ENCODE measurements at places on chromosomes 13 and 19. TPM values are rescaled to one million over a fixed set of nuclear protein-coding genes. Genes with fewer than 3 reads are reported as not detected.

VSTM1 gene
- total RNA-seq, result not detected

P2RY11 gene
- total RNA-seq, result 9.3 TPM

ZNF730 gene
- 0.28 TPM for total RNA-seq

ANO8 gene
- 36.2 TPM for total RNA-seq

ERCC1 gene
- total RNA-seq, result 80.1 TPM

SYNGR4 gene
- not detected for total RNA-seq

PROZ gene
- total RNA-seq, result not detected

BABAM1 gene
- 78.1 TPM for total RNA-seq

NRTN gene
- 16.1 TPM for total RNA-seq

AMH gene
- 0.36 TPM for total RNA-seq

- no peaks in the 10 kb centered on the region for H3K27me3 ChIP-seq
- H3K36me3 ChIP-seq, result peaks cover 42% of the 10 kb centered on the region
- H3K27ac ChIP-seq, result no peak overlapping the region
- DNase-seq, result no peak
These were observed 22.0 kb downstream of the SAE1 start for GRCh38 chr19:47152632-47153031.

- H3K36me3 ChIP-seq, result no peaks in the 10 kb centered on the region
- no peak for DNase-seq
- H3K4me3 ChIP-seq, result no peak overlapping the region
- H3K27me3 ChIP-seq, result no peaks in the 10 kb centered on the region
- no peaks in the 10 kb centered on the region for H3K4me1 ChIP-seq
These were observed 59.7 kb upstream of the TRPC4 start for GRCh38 chr13:37929308-37929707.

- H3K27me3 ChIP-seq, result peaks cover 4% of the 10 kb centered on the region
- DNase-seq, result no peak
- no peak within 1 kb of the TSS for H3K27ac ChIP-seq
These were observed at the start of gene FAM216B for GRCh38 chr13:42781352-42781751. FAM216B (plus strand) TSS chr13:42781584; CDS start chr13:42784068, 2,484 bp downstream.

DNA sequence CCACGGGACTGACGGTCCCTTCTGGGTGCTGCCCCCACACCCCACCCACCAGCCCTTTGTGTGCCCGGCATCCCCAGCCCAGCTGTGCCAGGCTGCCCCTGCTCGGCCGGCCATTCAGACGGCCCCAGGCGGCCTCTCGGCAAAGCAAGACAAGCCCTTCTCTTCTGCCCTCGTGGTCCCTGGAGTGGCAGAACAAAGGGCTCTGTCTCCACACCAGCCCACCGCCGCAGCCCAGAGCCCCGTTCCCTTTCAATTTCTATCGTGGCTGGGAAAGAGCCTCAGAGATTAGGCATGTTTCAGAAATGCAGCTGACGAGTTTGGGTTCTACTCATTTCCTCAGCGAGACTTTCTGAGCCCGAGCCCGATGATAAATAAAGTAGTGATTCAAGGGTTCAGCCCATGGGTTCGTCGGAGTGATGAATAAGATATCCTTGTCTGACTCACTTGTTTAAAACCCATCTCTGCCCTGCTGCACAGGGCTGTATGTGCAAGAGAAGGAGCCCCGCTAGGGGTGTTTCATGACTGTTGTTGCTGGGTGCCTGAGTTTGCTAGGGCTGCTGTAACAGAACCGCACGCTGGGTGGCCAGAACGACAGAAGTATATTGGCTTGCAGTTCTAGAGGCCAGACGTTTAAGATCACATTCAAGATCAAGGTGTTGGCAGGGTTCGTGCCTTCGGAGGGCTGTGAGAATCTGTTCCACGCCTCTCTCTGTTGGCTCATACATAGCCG lies 4.3 kb downstream of the MYO9B start:
- H3K4me1 ChIP-seq, result peaks cover 52% of the 10 kb centered on the region
- H3K27me3 ChIP-seq, result no peaks in the 10 kb centered on the region
- H3K27ac ChIP-seq, result peak overlapping the region; percentile 95
- no peaks in the 10 kb centered on the region for H3K36me3 ChIP-seq
- peak overlapping the region; percentile 43 for H3K4me3 ChIP-seq

GRCh38 chr13:41827507-41828213 lies 133.2 kb downstream of the VWA8 start:
- H3K27me3 ChIP-seq, result no peaks in the 10 kb centered on the region
- H3K4me3 ChIP-seq, result no peak overlapping the region
- no peaks in the 10 kb centered on the region for H3K36me3 ChIP-seq
- H3K4me1 ChIP-seq, result peaks cover 9% of the 10 kb centered on the region

DNA sequence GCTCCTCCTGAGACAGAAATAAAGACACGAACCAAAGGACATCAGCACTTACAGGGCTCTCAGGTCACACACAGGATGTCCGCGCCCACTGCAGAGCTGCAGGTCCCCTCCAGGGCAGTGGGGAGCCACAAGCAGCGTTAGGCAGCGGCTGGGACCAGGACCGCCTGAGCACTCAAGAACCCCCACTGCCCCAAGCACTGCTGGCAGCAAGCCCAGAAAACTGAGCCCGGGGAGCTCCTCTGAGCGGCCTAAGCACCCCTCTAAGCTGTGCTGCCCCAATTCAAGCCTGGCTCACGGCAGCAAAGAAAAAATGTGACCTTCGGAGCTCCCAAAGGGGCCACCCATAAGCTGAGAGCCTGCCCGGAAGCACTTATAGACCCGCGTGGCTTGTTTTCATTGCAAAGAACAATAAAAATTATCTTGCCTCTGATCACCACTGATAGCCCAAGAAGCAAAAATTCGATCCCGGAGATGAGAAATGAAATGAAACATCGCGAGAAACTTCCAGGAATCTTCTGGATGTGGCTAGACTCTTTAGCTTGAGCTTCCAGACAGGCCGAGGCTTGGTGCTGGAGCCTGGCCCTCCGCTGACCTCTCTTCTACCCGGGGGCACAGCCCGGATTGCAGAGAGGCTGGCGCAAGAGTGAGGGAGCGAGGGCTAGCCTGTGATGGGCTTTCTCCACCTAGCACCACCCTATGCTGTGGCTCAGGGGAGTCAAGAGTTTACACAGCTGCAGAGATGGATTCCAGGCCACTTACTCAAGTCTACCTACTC lies 6.3 kb downstream of the DPP9 start:
- DNase-seq, result no peak
- no peaks in the 10 kb centered on the region for H3K36me3 ChIP-seq
- H3K4me1 ChIP-seq, result peaks cover 12% of the 10 kb centered on the region
- no peaks in the 10 kb centered on the region for H3K27me3 ChIP-seq
- H3K4me3 ChIP-seq, result no peak overlapping the region
- H3K27ac ChIP-seq, result no peak overlapping the region

GRCh38 chr13:25068810-25069209 lies 27.1 kb upstream of the PABPC3 start:
- H3K36me3 ChIP-seq, result no peaks in the 10 kb centered on the region
- no peak for DNase-seq
- H3K27me3 ChIP-seq, result peaks cover 14% of the 10 kb centered on the region
- H3K4me3 ChIP-seq, result no peak overlapping the region
- no peak overlapping the region for H3K27ac ChIP-seq

- H3K4me1 ChIP-seq, result no peaks in the 10 kb centered on the region
- H3K4me3 ChIP-seq, result no peak overlapping the region
- DNase-seq, result no peak
- H3K36me3 ChIP-seq, result no peaks in the 10 kb centered on the region
- H3K27me3 ChIP-seq, result no peaks in the 10 kb centered on the region
These were observed 19.3 kb upstream of the CEACAM20 start for GRCh38 chr19:44548736-44549135.

DNA sequence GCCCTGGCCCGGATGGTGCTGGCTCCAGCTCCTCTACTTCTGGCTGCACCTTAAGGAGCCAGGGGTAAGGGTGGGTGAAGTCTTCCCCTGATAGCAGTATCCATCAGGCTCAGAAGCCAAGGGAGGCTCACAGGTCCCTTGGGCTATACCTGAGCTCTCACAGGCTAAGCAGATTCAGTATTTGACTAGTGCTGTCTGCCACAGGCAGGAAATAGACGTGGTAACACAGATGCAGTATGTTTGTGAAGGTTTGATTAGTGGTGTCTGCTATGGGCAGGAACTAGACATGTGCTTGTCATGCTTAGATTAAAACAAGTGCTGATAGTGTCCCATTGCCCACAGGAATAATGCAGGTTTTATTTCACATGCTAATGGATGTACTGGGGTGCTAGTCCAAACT lies 4.0 kb downstream of the SYT5 start:
- H3K27me3 ChIP-seq, result peaks cover 42% of the 10 kb centered on the region
- no peak for DNase-seq
- H3K4me1 ChIP-seq, result peaks cover 8% of the 10 kb centered on the region
- H3K36me3 ChIP-seq, result no peaks in the 10 kb centered on the region

- H3K27ac ChIP-seq, result peak overlapping the region; percentile 88
- no peak overlapping the region for H3K4me3 ChIP-seq
- DNase-seq, result no peak
- H3K4me1 ChIP-seq, result peaks cover 53% of the 10 kb centered on the region
These were observed 6.2 kb downstream of the BCL3 start for GRCh38 chr19:44754750-44755080.

- no peaks in the 10 kb centered on the region for H3K36me3 ChIP-seq
- no peak overlapping the region for H3K4me3 ChIP-seq
- no peaks in the 10 kb centered on the region for H3K4me1 ChIP-seq
- H3K27ac ChIP-seq, result no peak overlapping the region
- no peaks in the 10 kb centered on the region for H3K27me3 ChIP-seq
These were observed 560.9 kb upstream of the PCDH9 start for GRCh38 chr13:67791047-67791446.

- DNase-seq, result no peak
- H3K27me3 ChIP-seq, result no peaks in the 10 kb centered on the region
- no peak overlapping the region for H3K27ac ChIP-seq
- no peak overlapping the region for H3K4me3 ChIP-seq
- no peaks in the 10 kb centered on the region for H3K36me3 ChIP-seq
These were observed 109.0 kb downstream of the STARD13 start for GRCh38 chr13:33176526-33176925.

DNA sequence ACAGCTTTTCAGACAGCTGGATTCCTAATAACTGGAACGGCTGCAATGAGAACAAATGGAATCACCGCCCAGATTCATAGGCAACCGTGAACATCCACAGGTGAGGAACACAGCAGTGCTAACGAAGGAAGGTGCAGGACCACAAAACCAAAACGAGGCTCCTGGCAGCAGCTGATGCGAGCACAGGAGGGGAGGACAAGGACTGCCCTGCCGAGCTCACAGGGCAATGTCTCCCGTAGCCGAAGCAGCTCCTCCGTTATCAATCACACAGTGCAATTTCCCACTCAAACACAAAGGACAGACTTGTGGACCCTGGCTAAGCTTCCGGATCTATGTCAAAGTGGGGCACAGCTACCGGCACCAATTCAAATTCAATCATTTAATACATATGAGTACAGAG lies 70.6 kb downstream of the STK24 start:
- no peaks in the 10 kb centered on the region for H3K27me3 ChIP-seq
- no peaks in the 10 kb centered on the region for H3K36me3 ChIP-seq
- H3K27ac ChIP-seq, result peak overlapping the region; percentile 13
- peaks cover 78% of the 10 kb centered on the region for H3K4me1 ChIP-seq

- no peaks in the 10 kb centered on the region for H3K36me3 ChIP-seq
- H3K4me3 ChIP-seq, result no peak overlapping the region
- peaks cover 6% of the 10 kb centered on the region for H3K27me3 ChIP-seq
- DNase-seq, result no peak
- no peak overlapping the region for H3K27ac ChIP-seq
- no peaks in the 10 kb centered on the region for H3K4me1 ChIP-seq
These were observed 95.3 kb upstream of the GPR12 start for GRCh38 chr13:26855921-26856320.

DNA sequence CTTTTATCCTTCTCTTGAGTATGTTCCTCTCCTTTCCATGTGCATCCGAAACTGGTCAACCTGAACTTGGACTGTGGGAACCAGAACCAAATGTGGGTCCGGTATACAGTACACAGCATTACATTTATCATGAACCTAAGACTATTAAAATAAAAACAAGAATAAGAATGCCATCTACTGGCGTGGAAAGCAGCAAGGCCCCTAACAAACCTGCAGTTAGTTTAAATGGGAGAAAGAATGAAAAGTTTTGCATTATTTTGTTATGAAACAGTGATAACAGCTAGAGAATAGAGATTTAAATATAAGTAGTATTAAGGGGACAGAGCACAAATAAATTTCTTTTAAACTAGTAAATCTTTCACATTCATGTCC lies 159.5 kb downstream of the RBM26 start:
- no peak overlapping the region for H3K4me3 ChIP-seq
- no peaks in the 10 kb centered on the region for H3K36me3 ChIP-seq
- no peaks in the 10 kb centered on the region for H3K4me1 ChIP-seq
- no peaks in the 10 kb centered on the region for H3K27me3 ChIP-seq

DNA sequence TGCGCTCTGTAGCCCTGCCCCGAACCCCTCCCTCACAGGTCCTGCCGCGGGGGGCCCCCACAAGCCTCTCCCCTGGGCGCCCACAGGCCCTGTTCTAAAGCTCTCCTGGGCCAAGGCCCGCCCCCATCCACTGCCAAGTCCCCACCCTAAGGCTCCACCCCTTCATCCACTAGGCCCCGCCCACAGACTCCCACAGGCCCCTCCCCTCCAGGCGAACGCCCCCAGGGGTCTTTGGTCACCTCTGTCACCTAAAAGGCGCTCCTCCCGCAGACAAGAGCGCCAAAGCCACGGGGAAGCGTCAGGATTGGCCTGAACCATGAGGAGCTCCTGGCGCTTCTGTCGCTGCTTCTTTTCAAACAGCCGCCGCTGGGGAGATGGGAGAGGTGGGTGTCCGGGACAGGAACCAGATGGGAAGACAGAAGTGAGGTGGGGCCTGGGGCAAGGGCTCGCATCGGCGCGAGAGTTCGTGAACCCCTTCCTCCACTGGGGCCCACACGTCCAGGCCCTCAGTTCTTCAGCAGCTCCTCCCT lies 2.3 kb downstream of the TULP2 start:
- H3K36me3 ChIP-seq, result no peaks in the 10 kb centered on the region
- peak overlapping the region; percentile 44 for H3K27ac ChIP-seq
- H3K4me1 ChIP-seq, result peaks cover 1% of the 10 kb centered on the region
- no peaks in the 10 kb centered on the region for H3K27me3 ChIP-seq
- H3K4me3 ChIP-seq, result peak overlapping the region; percentile 23
- DNase-seq, result peak; percentile 49

- H3K27ac ChIP-seq, result no peak overlapping the region
- H3K36me3 ChIP-seq, result no peaks in the 10 kb centered on the region
- H3K4me3 ChIP-seq, result no peak overlapping the region
- H3K4me1 ChIP-seq, result peaks cover 41% of the 10 kb centered on the region
These were observed 19.8 kb downstream of the STK24 start for GRCh38 chr13:98556968-98557631.

DNA sequence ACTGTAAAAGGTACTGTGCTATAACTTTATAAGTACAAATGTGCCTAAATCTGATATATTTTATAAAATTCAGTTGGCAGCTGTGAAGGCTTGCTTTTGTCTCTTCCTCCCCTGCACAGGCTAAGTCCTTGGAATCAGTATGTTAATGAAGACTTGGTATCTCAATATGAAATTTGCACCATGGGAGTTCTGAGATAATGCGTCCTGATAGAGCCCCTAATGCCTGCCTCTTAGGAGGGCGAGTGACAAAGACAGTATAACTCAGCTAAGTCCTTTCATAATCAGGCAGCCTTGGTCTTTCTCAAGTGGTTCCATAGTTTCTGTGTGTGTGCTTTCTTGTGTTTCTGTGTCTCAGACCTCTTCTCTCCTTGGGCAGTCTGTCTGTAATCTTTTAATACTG lies 14.7 kb downstream of the LRCH1 start:
- peaks cover 7% of the 10 kb centered on the region for H3K4me1 ChIP-seq
- no peak overlapping the region for H3K27ac ChIP-seq
- no peak for DNase-seq
- no peaks in the 10 kb centered on the region for H3K27me3 ChIP-seq
- H3K36me3 ChIP-seq, result no peaks in the 10 kb centered on the region
- no peak overlapping the region for H3K4me3 ChIP-seq

GRCh38 chr13:98919566-98919965 lies 58.3 kb downstream of the DOCK9 start:
- no peak overlapping the region for H3K4me3 ChIP-seq
- no peak for DNase-seq
- no peaks in the 10 kb centered on the region for H3K27me3 ChIP-seq
- peaks cover 30% of the 10 kb centered on the region for H3K4me1 ChIP-seq
- no peak overlapping the region for H3K27ac ChIP-seq

Measured in adrenal gland (tissue), 19 donors.